NCI-H1048 (cell line): ENCODE measurements at places on chromosomes 6 and 20.

GRCh38 chr6:12635375-12635774, 81.2 kb upstream of the PHACTR1 start:
- DNase-seq = no peak

- no peak for DNase-seq
Measured at GRCh38 chr20:2333821-2334220, 38.0 kb downstream of the TGM3 start.

DNA sequence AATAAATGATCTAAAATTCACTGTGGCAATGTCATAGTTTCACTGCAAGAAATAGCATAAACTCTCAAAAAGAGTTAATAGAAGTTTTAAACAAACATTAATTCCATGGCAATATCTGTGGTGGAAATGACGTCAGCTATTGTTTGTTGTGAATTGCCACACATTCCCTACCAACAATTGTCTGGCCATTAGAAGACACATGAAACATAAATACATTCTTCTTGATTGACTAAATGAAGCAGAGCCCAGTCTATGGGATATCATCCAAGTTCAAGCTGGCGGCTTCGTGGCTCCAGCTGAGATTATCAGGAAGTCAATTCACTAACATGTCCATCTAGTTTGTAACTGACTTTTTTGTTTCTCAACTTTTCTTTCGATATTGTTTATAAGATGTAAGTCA, 369.0 kb downstream of the ARHGAP18 start:
- DNase-seq = no peak

DNA sequence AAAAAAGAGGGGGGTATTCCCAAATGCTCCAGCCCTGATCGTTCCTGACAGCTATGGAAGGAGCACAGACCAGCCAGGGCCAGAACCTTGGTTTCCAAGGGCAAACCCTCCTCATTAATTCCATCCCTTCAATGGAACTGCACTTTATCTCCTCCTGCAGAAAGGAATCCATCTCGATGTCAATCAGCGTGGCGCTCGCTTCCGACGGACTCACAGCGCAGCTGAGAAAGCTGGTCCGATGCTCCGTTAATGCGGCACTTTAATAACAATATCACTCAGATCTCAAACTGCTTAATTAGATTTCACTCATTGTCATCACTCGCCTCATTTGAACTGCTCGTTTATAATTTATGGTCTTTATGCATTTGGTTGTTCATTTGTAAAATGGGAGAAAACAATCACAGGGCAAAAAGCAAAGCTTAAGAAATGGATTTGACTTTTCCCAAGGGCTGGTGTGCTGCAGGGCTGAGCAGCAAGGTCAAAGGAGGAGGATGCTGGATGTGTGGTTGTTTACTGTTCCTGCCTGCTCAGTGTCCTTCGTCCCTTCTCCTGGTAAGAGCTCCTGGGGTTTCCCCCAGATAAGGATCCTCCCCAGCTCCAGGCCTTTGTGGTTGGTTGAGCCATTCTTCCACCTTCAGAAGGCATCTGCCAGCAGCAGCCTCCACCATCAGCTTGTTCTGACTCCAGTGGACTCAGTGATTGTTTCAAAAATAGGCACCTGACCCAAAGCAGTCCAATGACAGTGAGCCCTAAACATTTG, 152.7 kb downstream of the ANKRD60 start:
- no peak for DNase-seq

GRCh38 chr6:155265843-155266535, 2.2 kb downstream of the CLDN20 start:
- DNase-seq = no peak

DNA sequence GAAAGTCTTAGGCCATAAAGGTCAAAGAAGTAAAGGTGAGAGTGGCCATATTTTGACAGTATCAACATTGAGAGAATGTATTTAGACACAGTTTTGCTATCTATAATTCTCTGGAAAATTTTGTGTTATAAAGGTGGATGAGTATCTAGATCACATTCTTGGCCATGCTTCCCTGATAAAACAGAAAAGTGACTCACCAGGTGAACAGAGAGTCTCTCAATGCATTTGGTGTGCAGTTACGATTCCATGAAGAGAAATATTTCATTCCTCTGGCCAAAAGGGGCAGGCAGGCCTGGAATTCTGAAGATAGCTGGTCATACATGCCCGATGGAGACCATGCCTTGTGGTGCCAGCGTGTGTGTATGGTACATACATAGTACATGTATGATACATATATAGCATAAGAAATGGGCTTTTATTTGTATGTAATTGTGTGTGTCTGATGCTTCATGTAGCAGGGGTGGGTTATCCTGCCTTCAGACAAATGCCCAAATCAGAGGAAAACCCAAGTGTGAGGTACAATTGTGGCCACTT, 164.0 kb downstream of the SOBP start:
- DNase-seq = no peak

GRCh38 chr6:55925292-55925691, 49.9 kb upstream of the BMP5 start:
- DNase-seq = no peak

- DNase-seq = no peak
Measured at GRCh38 chr6:97427648-97428047, 144.6 kb upstream of the MMS22L start.

DNA sequence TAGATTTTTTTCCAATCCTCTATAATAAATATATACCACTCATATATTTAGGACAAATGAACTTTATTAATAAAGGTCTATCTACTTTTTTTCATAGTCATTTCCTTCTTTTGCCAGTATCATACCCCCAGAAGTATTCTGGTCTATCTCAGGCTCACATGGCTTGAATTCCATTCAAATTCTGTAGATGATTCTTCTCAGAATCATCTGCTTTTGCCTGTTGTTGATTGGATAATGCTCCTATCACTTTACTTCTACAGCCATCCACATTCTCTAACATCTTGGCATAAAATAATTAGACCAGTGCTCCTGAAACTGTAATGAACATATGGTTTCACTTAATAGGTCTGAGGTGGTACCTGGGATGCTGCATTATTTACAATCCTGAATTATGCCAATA, 121.2 kb downstream of the GFRAL start:
- no peak for DNase-seq

GRCh38 chr6:169132352-169132940, 121.2 kb downstream of the THBS2 start:
- no peak for DNase-seq

- no peak for DNase-seq
Measured at GRCh38 chr20:51327251-51327841, 215.2 kb downstream of the NFATC2 start.

GRCh38 chr6:72466971-72467566, 154.8 kb upstream of the KCNQ5 start:
- DNase-seq = no peak

GRCh38 chr20:40339661-40340449, 349.2 kb downstream of the MAFB start:
- no peak for DNase-seq

- no peak for DNase-seq
Measured at GRCh38 chr20:44540834-44541233, 19.0 kb upstream of the SERINC3 start.

GRCh38 chr20:33719277-33719988, 677 bp downstream of the PXMP4 start:
- DNase-seq = no peak

DNA sequence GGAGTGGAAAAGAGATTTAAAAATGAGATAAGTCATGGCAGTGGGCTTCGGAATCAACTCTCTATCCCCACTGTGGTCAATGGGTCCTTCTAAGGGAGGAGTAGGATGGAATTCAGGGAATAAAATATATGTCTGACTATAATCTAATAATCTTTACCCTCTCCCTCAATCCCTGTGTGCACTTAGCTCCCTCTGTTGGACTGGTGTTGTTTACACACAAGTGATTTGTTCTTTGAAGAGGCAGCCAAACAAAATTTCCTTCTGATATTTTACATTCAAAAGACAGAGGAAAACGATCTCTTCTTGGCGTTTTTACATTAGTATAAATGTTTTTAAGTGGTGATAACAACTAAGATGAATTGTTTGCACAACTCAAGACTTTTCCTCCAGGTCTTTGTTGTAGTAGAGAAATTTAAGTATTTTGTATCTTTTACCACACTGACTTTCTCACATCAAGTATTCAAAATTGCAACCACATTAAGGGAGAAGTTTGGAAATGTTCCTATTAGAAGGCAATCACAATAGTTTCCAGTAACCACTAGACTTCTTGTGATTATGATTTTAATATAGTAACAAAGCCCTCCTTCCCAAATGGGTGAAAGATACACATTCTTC, 317.8 kb downstream of the CENPW start:
- DNase-seq = no peak

GRCh38 chr20:60637801-60638200, 614.3 kb upstream of the CDH4 start:
- no peak for DNase-seq
